Stimulated activated CD4-positive, alpha-beta T cell treated with anti-CD3 and anti-CD28 coated beads, Interleukin-2, amount 100 ng/mL, for 24 hours (primary cell): ENCODE measurements at places on chromosomes 4 and X.

GRCh38 chr4:90025248-90025647 is 101.9 kb upstream of the CCSER1 start:
- DNase-seq: no peak

- DNase-seq: no peak
Observed at GRCh38 chr4:31366041-31366440, 645.9 kb downstream of the PCDH7 start.

DNA sequence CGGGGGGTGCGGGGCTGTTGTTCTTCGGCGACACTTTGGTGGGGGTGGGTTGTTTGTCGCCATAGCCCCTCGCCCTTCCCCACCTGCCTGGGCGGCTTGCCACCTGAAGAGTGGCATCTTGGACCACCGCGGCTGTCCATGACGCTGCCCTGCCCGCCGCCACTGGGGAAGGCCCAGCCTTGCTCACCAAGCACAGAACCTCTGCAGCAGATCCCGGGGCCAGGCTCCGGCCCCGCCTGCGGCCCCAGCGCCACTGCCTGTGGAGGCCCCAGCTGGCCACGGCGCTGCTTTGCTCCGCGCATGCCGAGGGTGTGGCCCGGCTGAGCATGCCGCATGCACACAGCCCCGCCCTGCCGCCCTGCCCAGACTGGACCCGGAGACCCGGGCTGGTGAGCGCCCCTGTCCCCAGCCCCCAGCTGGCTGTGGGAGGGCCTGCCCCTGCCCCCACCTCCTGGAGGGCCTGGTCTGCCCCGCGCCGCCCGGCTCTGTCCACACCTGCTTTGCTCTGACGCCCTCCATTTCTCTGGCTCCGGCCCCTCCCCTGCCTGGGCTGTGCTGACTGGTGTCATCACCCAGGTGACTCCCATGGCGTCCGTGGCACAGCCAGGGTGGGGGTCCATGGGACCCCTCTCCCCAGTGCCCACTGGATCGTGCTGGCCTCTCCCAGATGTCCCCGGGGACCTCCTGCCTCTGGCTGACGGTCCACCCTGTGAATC is 5.3 kb downstream of the NAT8L start:
- DNase-seq: no peak

- no peak for DNase-seq
Observed at GRCh38 chrX:105697984-105698781, 124.2 kb upstream of the NRK start.

DNA sequence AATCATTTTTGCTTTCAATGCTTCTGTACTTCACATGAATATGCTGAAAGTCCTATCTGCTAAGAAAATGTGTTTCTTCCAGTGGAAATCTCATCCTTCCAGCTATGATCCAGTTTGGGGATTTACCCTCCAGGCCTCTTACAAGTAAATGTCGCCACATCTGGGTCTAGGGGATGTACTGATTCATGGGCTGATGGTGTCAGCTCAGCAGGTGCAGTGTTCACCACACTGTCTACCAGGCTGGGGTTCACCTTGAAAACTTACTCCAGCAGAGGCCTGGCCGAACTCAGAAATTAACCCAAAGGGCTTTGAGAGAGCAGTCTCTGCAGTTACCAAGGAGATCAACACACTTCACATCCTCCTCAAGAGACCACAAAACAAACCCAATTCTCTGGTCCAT is 154.3 kb downstream of the TSPAN5 start:
- no peak for DNase-seq

- no peak for DNase-seq
Observed at GRCh38 chr4:153181700-153182099, 22.5 kb upstream of the TRIM2 start.

DNA sequence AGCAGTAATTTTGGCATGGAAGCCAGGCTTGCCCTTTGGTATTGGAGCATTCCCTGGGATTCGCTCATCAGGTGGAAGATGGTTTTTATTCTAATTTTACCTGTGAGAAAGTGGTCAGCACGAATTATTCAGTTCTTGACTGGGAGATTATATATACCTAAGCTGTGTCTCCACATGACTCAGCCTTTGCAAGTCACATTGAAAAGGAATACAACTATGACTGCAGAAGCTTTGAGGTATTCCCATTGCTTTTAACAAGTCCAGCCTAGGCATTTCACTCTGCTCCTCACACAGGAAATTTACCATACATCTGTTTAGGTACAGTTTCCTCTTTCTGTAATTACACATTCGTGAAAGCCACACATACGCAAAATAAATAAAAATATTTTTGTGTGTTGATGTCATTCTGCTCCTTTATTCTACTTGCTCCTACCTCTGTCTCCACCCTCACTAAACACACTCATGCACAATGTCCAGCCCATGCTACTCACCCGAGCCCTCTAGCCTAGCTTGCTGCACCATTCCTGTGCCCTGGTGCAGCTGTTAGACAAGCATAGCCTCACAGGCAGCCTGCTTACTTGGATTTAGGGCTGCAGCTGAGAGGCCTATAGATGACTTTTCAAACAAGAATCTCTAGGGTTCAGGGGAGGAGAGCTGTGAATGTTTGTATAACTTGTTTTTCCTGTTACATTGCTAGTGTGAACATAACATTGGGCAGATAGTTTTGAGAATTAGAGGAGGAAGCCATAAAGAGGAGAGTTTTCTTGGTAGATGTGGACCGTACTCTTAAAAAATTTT is 504.4 kb upstream of the FAT1 start:
- DNase-seq: no peak
